ENCODE measurements at places on chromosomes 5 and 9.

DNA sequence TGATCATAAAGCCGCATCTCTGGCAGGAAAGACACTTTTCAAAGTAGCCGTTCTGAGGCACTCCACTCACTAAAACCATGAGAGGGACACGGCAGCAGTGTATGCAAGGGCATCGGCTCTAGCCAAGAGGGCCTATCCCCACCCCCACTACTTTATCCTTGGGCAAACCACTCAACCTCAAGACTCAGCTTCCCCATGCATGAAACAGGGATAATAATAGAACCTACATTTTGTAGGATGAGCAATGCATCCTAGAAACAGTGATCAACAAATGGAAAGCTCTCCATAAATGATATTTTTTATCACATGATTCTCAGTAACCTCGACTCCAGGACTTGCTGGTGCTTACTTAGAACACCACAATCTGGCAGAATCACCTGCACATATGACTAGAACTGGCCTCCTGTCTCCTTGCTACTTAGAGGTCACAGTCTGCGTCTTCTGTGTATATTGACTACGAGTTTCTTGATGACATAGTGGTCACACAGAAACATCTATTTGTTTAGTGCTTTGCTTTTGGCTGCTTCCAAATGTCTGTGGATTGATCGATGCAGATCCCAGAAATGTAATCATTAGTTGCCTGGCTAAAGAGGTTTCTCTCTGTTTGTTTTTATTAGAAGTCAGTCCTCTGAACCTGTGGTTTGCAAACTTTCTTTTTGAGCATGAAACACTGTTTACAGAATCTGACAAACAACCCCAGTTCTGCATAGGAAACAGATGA is 102.1 kb downstream of the LHFPL2 start:
- no peak for ATAC-seq

DNA sequence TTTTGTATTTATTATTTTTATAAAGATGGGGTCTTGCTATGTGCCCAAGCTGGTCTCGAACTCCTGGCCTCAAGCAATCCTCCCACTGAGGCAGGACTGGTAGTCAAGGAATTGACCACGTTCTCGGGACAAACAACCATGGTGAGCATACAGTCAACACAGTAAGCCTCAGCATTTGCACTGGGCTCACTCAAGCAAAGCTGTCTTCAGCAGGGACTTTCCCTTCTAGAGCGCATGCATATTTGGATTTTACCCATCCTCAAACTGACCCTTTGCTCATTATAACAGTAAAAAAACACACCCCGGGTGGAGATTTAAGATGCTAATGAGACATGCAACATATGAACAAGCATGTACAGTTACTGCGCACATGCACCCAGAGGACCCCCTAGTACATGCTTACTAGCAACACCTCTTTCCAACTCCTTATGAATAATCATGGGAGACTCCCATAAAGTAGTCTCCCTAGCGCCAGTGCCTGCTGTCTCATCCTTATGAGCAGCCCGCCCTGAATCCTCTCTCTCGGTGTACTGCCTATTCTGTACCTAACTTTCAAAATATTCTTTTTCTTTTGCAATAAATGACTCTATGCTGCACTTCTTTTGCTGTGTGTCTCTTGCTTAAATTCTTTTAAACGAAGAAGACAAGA is 41.5 kb downstream of the C5orf22 start:
- ATAC-seq = peak; percentile 91

- ATAC-seq = no peak
These were observed 185.0 kb downstream of the ZNF608 start for GRCh38 chr5:124561451-124561850.

DNA sequence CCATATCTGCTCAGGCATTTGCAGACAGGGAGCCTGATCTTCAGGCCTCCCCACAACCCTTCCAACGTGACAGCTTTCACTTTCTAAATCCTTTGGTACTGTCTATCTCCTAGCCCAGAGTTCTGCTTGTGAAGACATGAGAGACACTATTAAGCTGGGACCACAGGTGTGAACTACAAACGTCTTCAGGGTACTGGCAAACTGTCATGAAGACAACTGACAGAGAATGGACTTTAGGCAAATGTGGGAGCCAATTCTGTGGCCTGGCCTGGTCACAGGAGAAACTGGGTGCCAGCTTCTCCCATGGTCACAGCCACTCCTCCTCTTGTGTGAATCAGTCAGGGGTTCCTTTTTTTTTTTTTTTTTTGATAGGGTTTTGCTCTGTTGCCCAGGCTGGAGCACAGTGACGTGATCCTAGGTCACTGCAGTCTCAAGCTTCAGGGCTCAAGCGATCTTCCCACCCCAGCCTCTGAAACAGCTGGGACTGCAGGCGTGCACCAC is 10.4 kb downstream of the TRIM14 start:
- peak; percentile 87 for ATAC-seq

GRCh38 chr5:137431051-137431450 is 68.1 kb downstream of the SPOCK1 start:
- ATAC-seq = no peak

DNA sequence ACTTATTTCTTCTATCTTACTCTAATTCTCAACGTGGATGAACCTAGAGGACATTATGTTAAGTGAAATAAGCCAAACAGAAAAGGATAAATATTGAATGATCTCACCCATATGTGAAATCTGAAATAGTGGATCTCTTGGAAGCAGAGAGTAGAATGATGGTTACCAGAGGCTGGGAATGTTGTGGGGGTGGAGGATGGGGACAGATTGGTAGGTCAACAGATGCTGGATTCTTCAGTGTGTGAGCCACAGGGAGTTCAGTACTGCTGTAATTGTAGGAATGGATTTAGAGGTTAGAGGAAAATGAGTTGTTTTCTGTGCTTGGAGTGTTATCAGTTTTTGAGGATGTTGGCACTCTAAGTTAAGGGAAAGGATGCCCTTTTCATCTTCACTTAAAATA is 190.6 kb downstream of the FBXL7 start:
- no peak for ATAC-seq

- no peak for ATAC-seq
These were observed 20.1 kb downstream of the SLC35D2 start for GRCh38 chr9:96363175-96363967.
